ENCODE measurements at places on chromosomes 4 and X. TPM values are rescaled to one million over a fixed set of nuclear protein-coding genes. Genes with fewer than 3 reads are reported as not detected.

- H3K27ac ChIP-seq, result no peak overlapping the region
- H3K4me1 ChIP-seq, result no peaks in the 10 kb centered on the region
- H3K27me3 ChIP-seq, result no peaks in the 10 kb centered on the region
- H3K36me3 ChIP-seq, result no peaks in the 10 kb centered on the region
- DNase-seq, result no peak
- no peak overlapping the region for H3K4me3 ChIP-seq
Measured at GRCh38 chr4:92636038-92636806, 332.5 kb downstream of the GRID2 start.

DNA sequence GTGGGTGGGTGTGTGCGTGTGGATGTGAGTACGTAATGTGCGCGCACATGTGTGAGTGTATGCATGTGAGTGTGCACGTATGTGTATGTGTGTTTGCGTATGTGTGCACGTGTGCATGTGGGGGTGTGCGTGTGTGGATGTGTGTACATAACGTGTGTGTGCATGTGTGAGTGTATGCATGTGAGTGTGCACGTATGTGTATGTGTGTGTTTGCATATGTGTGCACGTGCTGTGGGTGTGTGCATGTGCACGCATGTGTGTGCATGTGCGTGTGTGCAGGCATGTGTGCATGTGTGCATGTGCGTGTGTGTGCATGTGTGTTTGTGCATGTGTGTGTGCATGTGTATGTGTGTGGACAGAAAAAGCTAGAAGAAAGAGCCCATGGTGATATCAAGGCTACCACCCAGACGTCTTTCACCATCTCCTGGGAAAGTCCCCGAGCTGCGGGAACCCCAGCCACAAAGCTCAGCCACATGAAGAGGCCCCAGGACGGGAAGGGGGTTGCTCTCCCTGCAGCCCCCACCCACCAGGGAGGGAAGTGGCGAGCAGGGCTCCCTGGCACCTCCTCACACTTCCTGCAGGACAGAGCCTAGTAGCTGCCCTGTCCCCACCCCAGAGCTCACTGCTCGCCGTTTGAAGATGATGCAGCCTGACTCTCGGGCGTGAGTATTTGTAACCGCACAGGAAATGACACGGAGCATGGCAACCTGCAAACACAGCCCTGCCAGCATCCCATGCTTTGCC, 108.3 kb downstream of the DCTD start:
- H3K4me1 ChIP-seq, result peaks cover 29% of the 10 kb centered on the region
- no peak overlapping the region for H3K27ac ChIP-seq
- DNase-seq, result peak; percentile 48
- no peaks in the 10 kb centered on the region for H3K27me3 ChIP-seq
- H3K4me3 ChIP-seq, result no peak overlapping the region
- no peaks in the 10 kb centered on the region for H3K36me3 ChIP-seq

- H3K4me3 ChIP-seq, result no peak overlapping the region
- H3K36me3 ChIP-seq, result 0 out of 2 replicates have a peak, but pooled peaks cover 5% of the 10 kb centered on the region
- H3K4me1 ChIP-seq, result no peaks in the 10 kb centered on the region
- no peak overlapping the region for H3K27ac ChIP-seq
Measured at GRCh38 chr4:17968721-17969120, 52.8 kb downstream of the LCORL start.

DNA sequence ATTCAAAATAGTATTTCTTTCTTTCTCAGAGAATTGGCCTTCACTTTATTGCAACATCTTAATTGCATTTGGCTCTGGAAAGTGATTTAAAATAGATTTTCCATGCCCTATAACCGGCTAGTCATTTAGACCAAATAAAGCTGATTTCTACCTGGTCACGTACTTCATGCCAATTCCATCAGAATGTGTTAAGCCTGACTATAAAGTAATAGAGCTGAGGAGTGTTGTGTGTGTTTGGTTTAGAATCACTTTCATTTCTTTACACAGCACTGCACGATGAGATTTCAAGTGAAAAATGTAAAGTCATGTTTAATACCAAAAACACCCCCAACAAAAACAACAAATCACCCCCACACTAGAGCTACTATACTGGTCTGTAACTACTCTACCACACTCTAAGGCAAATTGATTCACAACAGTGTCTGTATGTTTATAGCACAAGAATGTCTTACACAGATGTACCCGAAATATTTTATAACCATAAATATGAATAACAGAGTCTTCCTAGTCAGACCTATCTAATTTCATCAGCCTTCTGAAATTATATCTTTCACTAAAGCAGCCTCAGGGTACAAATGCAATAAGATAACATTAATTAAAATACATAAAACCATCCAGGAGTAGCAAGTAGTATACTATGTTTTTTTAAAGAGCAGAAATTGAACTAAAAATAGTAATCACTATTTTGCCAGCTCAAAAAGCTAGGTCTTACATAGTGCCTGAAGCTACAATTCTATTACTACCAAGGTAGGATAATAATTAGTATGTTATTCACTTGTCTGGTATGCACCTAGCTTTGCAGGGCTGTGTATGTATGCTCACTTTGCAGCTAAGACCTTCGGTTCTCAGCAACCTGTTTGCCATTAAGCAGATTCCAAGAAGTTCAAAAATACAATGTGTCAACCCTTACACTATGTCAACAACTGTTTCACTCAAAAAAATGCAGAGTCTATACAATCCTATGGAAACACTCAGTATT, 28.4 kb downstream of the APBB2 start:
- H3K4me1 ChIP-seq, result peaks cover 6% of the 10 kb centered on the region
- H3K36me3 ChIP-seq, result no peaks in the 10 kb centered on the region
- H3K27me3 ChIP-seq, result no peaks in the 10 kb centered on the region

DNA sequence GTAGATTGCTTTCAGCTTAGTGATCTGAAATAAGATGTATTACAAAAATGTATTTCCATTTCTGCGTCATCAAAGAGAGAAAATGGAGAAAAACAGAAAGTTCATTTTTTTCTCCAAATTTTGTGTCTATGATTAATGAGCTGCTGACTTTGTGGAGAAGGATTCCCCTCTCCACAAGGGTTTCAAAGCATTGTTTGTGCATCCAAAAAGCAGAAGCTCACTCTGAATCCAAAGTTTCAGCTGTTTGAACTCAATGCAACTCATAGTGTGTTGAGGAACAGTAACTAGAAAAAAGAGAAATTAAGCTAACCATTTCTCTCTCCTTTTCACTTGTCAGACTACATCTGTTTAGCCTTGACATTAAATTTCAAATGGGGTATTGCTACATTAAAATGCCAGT, 62.9 kb upstream of the SLC7A11 start:
- no peak overlapping the region for H3K4me3 ChIP-seq
- no peaks in the 10 kb centered on the region for H3K27me3 ChIP-seq
- H3K36me3 ChIP-seq, result no peaks in the 10 kb centered on the region
- DNase-seq, result no peak
- H3K27ac ChIP-seq, result no peak overlapping the region

- no peak for DNase-seq
- no peaks in the 10 kb centered on the region for H3K4me1 ChIP-seq
- no peak overlapping the region for H3K27ac ChIP-seq
- H3K27me3 ChIP-seq, result peaks cover 7% of the 10 kb centered on the region
Measured at GRCh38 chr4:158410272-158410671, 111.4 kb upstream of the RXFP1 start.

DNA sequence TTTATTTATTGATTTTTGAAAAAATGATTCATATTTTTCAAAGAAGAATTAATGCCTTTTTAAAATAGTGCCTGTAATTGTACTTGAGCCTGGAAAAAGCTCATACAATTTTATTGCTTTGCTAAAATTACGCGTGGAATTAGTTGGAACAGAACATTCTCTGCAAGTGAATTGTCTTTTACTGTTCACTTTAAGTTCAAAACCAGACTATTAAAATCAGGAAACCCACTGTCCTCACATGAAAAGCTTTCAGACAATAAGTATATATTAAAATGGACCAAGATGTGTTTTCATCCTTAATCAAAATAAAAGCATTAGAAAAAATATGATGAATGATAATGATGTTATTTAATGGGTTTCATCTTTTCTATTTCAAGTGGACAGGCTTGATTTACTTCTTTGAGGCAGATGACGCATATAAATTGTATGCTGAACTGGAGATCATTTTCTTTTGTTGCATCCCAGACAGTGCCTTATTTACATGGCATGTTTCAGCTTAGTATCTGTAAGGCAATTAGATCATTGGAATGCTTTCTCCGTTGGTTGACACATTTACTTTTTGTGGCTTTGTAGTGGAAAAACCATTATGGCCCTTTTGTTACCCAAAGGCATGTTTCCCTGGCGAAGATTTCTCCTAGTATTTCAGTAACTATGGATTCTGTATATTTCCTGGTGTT, 299.0 kb upstream of the MAGEC2 start:
- DNase-seq, result no peak
- H3K36me3 ChIP-seq, result no peaks in the 10 kb centered on the region
- no peak overlapping the region for H3K4me3 ChIP-seq

- no peak overlapping the region for H3K27ac ChIP-seq
- no peaks in the 10 kb centered on the region for H3K4me1 ChIP-seq
- no peak for DNase-seq
- no peak overlapping the region for H3K4me3 ChIP-seq
Measured at GRCh38 chrX:153557618-153558355, 40.3 kb downstream of the ATP2B3 start.

- no peaks in the 10 kb centered on the region for H3K36me3 ChIP-seq
- no peaks in the 10 kb centered on the region for H3K27me3 ChIP-seq
- no peak overlapping the region for H3K27ac ChIP-seq
- no peaks in the 10 kb centered on the region for H3K4me1 ChIP-seq
Measured at GRCh38 chr4:79334341-79334740, 8.5 kb upstream of the NAA11 start.

DNA sequence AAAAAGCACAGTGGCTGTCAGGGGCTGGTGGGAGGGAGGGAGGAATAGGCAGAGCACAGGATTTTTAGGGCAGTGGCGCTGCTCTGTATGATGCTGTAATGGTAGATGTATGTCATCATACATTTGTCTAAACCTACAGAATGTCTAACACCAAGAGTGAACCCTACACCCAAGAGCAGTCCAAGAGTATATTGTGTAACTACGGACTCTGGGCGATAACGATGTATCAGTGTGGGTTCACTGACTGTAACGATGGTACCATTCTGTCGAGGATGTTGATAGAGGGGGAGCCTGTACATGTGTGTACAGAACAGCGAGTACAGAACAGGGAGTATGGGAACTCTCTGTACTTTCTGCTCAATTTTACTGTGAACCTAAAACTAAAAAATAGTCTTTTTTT, 76.5 kb downstream of the HAUS3 start:
- no peaks in the 10 kb centered on the region for H3K27me3 ChIP-seq
- no peaks in the 10 kb centered on the region for H3K36me3 ChIP-seq
- no peak overlapping the region for H3K27ac ChIP-seq
- DNase-seq, result no peak
- H3K4me1 ChIP-seq, result no peaks in the 10 kb centered on the region
- H3K4me3 ChIP-seq, result no peak overlapping the region

GRCh38 chr4:171067422-171067821, 745.8 kb upstream of the GALNTL6 start:
- no peaks in the 10 kb centered on the region for H3K4me1 ChIP-seq
- no peaks in the 10 kb centered on the region for H3K27me3 ChIP-seq
- DNase-seq, result no peak
- H3K27ac ChIP-seq, result no peak overlapping the region
- no peaks in the 10 kb centered on the region for H3K36me3 ChIP-seq

DNA sequence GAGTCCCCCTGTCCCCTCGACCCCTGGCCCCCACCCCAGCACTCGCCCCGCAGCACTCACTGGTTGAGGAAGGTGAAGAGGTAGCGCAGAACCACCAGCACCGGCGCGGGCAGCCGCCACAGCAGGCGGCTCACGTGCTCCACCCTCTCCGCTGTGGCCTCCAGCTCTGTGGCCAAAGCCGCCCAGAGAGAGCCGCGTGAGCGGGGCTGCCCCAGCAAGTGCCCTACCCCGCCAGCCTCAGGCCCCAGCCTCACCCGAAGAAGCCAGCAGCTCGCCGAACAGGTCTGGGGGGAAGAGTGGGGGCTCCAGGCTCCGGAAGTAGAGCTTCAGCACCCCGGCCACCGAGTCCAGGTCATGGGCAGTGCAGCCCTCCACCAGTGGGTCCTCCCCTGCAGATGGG, 6.0 kb downstream of the AVPR2 start:
- no peaks in the 10 kb centered on the region for H3K36me3 ChIP-seq
- no peak for DNase-seq
- no peak overlapping the region for H3K27ac ChIP-seq
- no peaks in the 10 kb centered on the region for H3K4me1 ChIP-seq

DNA sequence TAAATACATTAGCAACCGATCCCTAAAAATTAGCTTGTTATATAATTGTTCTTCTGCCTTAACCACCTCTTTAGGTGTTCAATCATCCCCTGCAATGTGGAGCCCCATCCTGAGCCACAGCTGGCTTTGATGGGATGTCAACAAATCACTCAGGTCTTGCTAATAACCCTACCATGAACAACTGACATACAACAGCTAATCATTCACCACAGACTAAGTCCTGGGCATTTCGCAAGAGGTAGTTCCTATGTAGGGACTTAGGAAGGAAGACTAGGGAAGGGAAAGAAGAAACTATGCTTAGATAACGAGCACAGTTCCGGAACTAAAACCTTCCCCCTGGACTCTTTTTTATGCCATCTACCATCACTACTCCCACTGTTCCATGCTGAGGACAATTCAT, 63.6 kb upstream of the PTCHD1 start:
- no peak overlapping the region for H3K27ac ChIP-seq
- no peak for DNase-seq
- no peaks in the 10 kb centered on the region for H3K36me3 ChIP-seq
- H3K4me3 ChIP-seq, result no peak overlapping the region
- no peaks in the 10 kb centered on the region for H3K27me3 ChIP-seq

GRCh38 chr4:112852601-112853000, 196.9 kb upstream of the ANK2 start:
- no peak overlapping the region for H3K4me3 ChIP-seq
- peaks cover 7% of the 10 kb centered on the region for H3K4me1 ChIP-seq
- no peaks in the 10 kb centered on the region for H3K36me3 ChIP-seq
- 0 out of 2 replicates have a peak, but pooled peaks cover 4% of the 10 kb centered on the region for H3K27me3 ChIP-seq
- DNase-seq, result no peak

Gene REPS2
- total RNA-seq, result 0.44 TPM

Gene VEGFC
- total RNA-seq, result 19.0 TPM

Gene ALB
- not detected for total RNA-seq

Gene ETDB
- total RNA-seq, result not detected

Gene F9
- total RNA-seq, result not detected

Gene GAB3
- total RNA-seq, result 0.95 TPM

Gene PAK3
- 1.7 TPM for total RNA-seq

Gene FGD1
- 3.4 TPM for total RNA-seq
